ENCODE measurements at places on chromosomes 2 and 18.

DNA sequence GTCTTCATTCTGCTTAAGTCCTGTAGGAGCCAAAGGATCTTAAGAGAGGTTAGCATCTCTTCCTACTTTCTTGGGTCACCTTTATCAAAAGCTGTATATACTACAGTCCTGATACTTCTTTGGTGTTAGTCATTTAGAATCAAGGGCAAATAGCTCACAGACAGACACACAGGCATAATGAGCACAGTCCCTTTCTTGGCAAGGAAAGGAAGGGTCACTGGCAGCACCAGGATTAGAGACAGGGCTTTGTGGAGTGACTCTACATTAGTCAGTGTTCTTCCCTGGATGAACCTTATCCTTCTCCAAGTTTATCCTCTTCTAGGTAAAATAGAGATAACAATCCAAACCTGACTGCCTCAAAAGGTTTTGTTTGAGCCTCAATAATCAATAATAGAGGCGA lies 40.0 kb upstream of the NCKAP5 start:
- no peak for DNase-seq

DNA sequence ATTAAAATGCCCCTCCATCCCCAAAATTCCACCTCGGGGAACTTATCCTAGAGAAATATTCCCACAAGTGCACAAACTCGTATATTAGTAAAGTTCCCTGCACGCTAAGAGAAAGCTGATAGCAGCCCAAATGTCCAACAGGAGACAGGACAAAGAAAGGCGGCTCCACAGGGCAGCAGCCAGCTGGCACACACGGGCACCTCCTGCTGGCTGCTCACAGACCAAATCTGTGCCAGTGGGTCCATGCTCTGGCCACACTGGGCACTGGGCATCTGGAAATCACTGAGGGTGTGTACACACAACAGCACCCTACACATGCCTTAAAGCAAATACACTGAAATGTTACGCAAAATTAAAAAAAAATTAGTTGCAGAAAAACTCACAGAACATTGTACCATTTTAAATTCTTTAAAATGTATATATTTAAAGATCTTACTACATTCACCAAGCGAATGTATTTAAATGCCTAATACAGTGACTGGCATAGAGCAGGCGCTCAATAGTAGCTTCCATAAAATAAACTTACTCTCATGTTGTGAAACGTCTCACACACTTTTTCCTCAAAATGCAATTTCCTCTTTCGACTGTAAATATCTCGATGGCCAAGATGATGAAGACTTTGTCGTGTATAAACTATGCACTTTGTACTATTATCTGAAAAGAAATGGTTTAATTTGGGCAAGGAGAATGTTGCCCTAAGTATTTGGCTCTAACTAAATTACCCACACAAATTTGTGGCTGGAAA lies 19.4 kb downstream of the ZNF516 start:
- DNase-seq, result no peak

DNA sequence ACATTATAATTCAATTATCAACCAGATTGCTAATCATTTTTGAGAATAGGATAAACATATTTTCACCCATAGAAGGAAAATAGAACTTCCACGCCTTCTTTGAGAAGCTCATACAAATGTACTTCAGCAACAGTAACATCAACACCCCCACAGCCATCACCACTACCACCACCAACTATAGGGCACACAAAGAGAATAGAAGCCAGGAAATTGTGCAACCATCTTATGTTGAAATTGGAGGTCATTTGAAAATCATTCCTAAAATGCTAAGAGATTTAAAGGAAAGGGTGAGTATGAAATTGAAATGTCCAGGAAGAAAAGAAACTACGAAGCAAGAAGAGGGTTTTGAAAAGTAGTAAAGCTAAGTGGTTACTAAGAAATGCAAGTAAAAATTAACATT lies 563.4 kb downstream of the ZNF804A start:
- DNase-seq, result no peak

DNA sequence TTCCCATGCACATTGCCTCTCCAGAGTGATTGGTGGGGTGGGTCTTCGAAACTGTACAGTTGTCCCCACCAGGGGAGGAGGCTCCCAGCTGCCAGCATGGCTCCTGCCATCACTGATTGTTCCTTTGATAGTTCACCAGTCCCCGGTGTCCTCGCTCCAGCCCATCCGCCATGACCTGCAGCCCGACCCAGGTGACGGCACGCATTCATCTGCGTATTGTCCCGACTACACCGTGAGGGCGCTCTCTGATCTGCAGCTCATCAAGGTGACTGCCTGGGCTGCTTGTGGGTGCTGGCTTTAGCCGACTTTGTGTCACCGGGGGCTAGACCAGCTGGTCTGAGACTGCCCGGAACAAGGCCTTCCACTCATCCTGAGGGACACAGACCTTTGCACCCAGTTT lies 12.4 kb downstream of the CNNM3 start:
- no peak for DNase-seq

- DNase-seq, result no peak
Measured at GRCh38 chr2:15694589-15694986, 102.9 kb downstream of the DDX1 start.

- DNase-seq, result no peak
Measured at GRCh38 chr2:200592406-200593075, 6.7 kb downstream of the AOX1 start.

- DNase-seq, result no peak
Measured at GRCh38 chr2:19687017-19687659, 214.6 kb downstream of the TTC32 start.

DNA sequence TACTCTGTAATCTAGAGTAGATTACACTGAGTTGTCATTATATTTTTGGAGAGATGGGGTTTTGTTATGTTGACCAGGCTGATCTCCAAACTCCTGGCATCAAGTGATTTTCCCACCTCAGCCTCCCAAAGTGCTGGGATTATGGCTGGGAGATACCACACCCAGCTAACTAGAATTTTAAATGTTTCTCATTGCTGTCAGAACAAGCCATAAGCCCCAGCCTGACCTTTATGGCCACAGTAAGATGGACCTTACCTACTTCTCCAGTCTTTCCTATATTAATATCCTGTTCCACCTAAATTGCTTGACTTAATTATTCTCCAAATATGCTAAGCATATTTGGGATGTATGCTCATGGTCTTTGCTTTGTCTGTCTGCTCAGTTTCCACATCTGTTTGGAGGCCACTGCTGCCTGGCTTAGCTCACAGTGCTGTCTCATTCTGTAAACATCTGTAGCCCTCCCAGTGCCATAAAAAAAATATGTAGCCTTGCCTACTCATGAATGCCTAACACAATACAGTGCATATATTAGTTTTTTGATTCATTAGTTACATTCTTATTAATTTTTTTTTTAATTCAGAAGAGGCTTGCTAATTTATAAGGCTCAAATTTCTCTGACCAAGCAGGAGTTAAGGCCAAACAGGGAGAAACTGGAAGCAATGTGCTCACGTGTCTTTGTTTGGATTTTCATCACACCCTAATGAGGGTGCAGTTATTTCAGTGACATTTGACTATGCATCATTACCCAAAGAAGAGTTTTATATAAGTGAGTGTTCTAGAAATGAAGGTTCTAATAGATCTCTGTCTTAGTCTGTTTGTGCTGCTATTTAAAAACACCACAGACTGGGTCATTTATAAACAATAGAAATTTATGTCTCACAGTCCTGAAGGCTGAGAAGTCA lies 45.3 kb upstream of the PSME4 start:
- DNase-seq, result no peak

GRCh38 chr18:46291149-46291548 lies 187.0 kb downstream of the HAUS1 start:
- DNase-seq, result no peak

GRCh38 chr2:1940679-1941078 lies 196.4 kb upstream of the PXDN start:
- DNase-seq, result no peak

DNA sequence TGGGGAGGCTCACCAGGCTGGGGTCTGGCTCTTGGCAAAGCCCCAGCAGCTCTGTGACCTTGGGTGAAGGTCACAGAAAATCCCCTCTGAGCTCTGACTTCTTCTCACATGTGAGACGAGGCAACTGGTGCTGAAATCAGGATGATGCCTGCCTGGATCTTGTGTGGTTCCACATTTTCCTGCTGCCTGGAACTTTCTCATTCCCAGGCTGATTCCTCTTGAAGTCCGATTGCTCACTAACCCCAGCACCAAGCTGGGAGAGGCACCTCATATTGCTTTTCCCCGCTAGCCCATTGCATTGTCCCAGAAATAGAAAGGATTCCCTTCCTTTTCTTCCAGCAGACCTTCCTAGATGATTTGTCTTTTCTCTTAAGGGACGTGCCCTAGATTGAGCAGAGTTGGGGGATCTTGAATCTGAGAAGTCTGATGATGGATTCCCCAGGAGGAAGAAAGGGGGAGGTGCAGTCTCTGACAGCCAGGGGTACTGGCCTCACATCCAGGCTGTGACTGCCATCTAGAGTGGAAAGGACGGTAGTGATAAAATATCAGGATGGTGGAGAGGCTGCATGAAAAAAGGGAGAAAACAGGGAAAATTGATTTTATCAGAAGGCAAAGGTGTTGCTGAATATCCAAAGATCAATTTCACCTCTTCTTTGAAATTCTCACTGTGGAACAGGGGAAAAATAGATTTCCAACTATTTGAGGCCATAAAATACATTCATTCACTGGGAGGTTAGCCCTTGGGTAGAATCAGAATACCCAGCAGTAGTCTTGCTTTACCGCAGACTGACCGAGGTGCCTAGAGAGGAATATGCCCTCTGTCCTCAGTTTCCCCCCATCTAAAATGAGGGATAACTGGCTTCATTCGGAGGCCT lies 96.3 kb downstream of the FAM210A start:
- no peak for DNase-seq

GRCh38 chr2:221231511-221231910 lies 340.6 kb downstream of the EPHA4 start:
- no peak for DNase-seq

GRCh38 chr2:64423303-64423702 lies 30.7 kb upstream of the LGALSL start:
- no peak for DNase-seq

GRCh38 chr2:240814280-240814679 lies 5.7 kb downstream of the KIF1A start:
- DNase-seq, result no peak

- DNase-seq, result no peak
Measured at GRCh38 chr2:190420801-190421200, 12.6 kb downstream of the MFSD6 start.

GRCh38 chr2:64769392-64770044 lies 115.8 kb upstream of the SERTAD2 start:
- no peak for DNase-seq

GRCh38 chr2:84870306-84870705 lies 10.6 kb downstream of the TRABD2A start:
- DNase-seq, result no peak

GRCh38 chr18:58140387-58141325 lies 96.6 kb downstream of the NEDD4L start:
- DNase-seq, result no peak

- no peak for DNase-seq
Measured at GRCh38 chr2:58893656-58894351, 652.7 kb upstream of the FANCL start.

DNA sequence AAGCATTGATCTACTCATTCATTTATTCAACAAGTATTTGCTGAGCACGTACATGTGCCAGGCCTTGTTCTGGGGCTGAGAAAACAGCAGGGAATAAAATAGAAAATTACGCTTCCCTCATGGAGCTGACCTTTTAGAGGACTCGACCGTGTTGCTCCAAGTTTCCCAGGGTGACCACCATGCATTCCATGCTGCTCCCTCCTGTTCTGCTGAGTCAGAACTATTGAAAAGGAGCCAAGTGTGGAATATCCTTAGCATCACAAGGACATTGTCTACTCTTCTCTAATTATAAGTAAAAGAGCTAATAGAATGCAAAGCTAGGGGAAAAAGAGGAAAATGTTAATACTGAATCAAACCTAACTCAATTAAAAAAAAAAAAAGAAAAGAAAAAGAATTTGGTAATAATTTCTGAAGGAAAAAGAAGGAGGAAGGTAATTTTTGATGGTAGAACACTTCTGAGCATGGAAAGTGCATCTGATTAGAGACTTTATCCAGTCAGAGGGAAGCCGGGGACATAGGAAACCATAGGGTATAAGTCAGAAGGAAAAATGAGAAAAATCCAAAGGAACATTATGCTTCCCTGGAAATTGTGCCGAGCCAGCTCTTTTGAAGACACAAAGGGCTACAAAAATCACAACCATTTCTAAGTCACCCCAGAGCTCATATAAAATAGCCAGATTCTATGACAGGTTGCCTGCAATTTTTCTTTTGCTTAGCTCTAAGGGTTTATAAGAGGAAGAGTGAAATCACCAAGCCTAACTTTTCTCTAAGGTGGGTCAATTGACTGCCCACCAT lies 339.4 kb downstream of the RND3 start:
- no peak for DNase-seq

DNA sequence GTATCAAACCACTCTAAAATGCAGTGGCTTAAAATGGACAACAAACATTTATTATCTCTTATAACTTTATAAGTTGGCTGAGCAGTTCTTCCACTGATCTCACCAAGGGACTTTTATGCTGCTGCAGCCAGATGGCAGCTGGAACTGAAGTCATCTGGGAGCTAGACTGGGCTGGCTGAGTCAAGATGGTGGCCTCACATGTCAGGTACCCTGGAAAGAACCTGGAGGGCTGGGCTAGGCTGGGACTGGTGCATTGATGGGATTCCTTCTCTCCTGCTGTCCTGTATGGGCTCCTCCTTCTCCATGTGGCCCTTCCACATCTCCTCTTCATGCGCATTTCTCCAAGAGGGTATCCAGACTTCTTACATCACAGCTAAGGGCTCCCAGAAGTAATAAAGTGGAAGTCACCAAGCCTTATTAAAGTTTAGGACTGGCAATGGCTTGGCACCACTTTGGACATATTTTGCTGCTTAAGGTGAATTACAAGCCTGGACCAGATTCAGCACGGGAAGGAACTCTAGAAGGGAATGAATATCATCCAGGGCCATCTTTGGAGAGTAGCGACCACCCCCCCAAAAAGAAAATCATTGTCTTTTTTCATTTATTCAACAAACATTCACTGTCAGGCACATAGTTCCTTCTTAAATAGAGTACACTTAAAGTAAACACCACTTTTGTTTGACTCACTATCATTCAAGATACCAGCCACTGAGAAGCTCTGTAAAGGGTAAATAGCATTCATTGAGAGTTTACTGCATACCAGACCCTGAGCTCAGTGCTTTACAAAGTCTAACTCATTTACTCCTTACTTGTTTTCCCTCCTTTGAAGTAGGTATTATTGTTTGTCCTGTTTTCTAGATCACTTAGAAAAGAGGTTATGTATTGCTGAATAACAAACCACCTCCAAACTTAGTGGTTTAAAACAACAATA lies 138.0 kb downstream of the ZFP36L2 start:
- no peak for DNase-seq

GRCh38 chr2:72138011-72138881 lies 9.4 kb downstream of the CYP26B1 start:
- DNase-seq, result no peak

GRCh38 chr2:128732976-128733431 lies 414.3 kb upstream of the HS6ST1 start:
- DNase-seq, result no peak

- DNase-seq, result no peak
Measured at GRCh38 chr2:129331638-129332037, 647.8 kb upstream of the RAB6C start.

- DNase-seq, result no peak
Measured at GRCh38 chr2:63056107-63057050, 5.7 kb downstream of the OTX1 start.
